ENCODE measurements at places on chromosomes 7 and 10.

GRCh38 chr7:22677680-22678079 is 49.3 kb upstream of the IL6 start:
- DNase-seq: no peak

DNA sequence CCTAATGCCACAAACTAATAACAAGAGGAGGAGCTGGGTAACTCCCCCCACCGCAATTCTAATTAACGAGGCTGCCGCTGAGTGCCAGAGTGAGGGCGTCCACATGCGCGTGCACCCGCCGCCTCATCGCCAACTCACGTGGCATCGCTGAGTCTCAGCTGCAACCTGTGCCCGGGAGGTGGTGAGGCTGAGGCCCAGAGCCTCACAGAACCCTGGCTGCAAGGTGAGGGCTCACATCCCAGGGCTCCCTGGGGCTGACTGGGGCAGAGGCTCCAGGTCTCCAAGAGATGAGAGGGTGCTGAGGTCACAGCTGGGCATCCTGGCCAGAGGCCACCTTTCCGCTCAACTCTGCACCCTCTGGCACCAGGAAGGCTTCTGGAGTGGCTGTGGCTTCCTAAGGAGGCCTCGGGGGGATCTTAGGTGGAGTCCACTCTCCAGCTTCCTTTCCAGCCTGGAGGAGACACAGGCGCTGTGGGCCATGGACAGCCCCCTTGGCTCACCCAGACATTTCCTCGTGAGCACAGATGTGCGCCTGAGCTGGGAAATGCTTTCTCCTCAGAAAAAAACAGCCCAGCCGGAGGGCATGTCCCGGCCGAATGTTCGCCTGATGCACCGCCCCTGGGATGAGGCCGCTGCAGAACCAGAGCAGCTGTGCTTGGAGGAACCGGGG is 242.6 kb downstream of the MAD1L1 start:
- DNase-seq: no peak

GRCh38 chr10:49162761-49163310 is 25.4 kb downstream of the TMEM273 start:
- no peak for DNase-seq

- DNase-seq: no peak
These were observed 69.3 kb downstream of the ETV1 start for GRCh38 chr7:13920053-13920697.

GRCh38 chr10:30047430-30047829 is 12.0 kb downstream of the JCAD start:
- no peak for DNase-seq

DNA sequence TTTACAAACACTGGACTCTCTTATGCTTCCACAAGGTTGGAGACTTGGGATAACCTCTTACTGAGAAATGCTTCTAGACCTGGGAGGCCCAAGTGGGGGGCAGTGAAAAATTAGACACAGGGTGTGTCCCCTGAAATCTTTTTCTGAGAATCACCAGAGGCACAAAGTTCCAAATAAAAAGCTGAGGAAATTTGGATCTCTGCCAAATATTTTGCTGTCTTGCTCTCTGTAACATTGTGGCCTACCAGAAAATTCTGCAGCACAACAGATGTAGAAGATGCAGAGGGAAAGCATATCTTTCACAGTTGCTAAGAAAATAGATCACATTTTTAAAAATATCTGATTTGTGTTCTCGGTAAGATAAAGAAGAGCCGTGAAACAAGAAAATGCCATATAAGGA is 849.4 kb downstream of the CCSER2 start:
- DNase-seq: no peak

DNA sequence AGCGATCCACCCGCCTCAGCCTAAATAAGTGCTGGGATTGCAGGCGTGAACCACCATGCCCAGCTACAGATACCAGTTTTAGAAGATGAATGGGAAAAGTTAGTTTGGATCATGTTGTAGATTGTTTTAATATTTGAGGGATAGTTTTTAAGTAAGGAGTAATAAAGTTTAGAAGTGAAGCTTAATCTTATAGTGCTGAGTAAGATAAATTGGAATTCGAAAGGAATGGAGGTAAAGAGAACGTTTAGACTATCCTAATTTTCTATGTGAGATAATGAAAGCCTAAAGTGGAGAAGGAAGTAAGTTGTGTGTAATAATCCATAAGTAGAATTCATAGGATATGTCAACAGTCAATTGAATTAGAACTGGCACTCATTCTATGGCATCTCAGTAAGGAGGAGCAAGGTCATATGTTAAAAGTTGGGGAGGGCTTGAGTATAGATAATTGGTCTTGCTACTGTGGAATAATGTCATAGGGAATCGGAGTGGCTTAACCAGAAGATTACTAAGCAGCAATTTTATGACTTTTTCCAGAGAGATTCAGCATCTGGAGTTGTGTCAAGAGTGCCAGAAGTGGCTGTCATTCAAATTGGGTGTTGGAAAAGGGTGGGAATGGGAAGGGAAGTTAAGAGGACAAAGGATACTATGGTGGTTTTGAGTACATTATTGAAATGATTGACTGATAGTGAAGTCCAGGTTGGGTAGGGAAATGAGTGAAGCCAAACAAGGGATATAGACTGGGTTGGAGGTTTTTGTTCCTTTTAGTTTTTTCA is 12.1 kb downstream of the TAX1BP1 start:
- DNase-seq: no peak

Data from body of pancreas (tissue), 4 donors.